ENCODE measurements at places on chromosomes 3 and 15.
A peak's percentile ranks its signal among the peaks of the same experiment; 100 is the strongest.

GRCh38 chr15:67085237-67085817, 19.9 kb downstream of the SMAD3 start:
- no peak for DNase-seq

DNA sequence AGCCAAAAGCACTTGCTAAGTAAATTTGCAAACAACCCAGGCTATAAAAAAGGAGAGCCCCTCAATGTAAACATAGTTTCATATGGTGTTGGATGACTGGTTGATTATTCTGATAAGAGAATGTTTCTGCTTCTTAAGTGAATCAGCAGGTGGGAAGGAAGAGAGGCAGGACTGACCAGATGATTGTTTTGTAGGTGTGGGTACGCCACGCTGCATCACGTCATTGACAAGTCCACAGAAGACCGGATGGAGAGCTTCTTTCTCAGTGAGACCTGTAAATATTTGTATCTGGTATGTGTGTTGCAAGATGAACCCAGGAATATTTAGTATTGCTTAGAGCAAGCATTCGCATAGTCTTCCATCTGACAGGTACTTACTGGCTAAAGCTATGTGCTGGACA, 23.4 kb downstream of the EDEM1 start:
- DNase-seq = no peak

DNA sequence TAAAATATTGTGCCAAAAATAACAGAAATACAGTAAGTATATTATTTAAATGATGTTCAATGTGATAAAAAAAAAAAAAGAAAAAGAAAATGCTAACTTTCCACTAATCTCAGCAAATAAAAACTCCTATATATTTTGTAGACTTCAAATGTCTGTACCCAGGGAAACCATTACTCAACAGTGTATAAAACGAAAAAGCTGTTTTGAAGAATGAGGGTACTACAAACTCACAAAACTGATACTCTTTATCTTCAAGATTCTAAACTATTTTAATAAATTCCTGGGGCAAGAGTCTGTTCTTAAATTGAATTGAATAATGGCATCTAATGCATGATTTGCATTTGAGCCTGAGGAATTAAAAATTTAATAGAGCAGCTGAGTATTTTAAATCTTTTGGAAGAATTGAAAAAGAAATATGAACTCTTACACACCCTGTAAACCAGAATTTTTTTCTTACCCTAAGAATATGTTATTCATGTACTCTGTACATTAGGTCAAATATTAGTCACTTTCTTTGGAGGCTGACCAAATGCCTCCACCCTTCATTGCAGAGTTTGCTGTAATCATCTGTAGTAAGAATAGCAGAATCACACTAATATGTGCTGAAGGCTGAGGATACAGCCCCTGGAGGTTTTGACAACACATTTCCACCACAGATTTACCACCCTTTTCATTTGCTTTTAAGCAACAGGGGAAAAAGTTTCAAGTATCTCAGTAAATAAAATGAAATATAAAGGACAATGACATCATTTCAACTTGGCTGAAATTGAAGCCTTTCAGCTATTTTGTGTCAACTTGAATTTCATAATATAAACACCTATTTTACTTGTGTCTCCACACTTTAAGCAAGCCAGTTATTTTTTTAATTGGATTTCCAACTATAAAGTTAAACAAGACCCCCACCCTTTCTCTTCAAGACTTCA, 79.7 kb downstream of the FBN1 start:
- peak; percentile 96 for DNase-seq

DNA sequence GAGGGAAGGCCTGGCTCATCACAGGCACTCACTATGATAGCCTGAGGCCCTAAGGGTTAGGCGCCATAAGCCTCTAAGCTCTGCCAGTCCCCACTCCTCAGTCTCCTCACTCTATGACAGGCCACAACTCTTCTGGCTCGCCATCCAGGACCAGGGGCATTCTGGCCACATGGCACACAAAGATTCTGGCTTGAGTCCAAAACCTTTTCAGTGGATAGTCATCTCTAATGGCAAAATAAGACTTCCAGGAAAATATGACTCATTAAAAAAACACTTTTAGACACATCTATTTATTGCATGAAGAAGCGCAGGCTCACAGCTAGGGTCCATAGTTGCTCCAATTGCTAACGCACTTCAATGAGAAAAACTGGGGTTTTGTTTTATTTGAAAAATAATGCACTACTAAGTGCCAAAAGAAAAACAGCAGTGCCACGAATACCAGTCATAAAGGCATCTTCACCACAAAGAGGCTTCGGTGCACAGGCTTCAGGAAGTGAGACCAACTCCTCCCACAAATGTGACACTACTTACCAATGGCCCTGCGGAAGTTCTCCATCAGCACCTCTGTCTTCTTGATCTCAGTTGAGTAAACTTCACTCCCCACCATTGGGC, 11.1 kb downstream of the RUVBL1 start:
- peak; percentile 84 for DNase-seq

DNA sequence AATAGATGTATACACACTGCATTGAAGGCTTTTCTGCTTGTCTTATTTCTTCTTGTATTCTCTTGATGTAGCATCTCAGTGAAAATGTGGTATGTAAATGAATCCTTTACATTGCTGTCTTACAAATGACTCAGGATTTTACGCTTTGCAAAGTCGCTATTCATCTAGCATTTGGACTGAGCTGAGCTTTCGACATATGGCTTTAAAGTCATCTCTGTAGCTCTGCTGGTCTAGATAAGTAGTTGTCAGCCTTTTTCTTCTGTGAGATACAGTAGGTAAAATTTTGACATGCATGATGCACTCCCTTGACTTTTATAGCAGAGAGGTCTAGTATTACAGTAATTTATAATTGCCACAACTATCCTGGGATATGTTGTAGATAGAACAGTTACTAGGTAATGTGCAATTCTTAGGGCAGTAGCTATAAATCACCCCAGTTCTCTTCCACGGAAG, 16.8 kb downstream of the MEF2A start:
- DNase-seq = no peak

DNA sequence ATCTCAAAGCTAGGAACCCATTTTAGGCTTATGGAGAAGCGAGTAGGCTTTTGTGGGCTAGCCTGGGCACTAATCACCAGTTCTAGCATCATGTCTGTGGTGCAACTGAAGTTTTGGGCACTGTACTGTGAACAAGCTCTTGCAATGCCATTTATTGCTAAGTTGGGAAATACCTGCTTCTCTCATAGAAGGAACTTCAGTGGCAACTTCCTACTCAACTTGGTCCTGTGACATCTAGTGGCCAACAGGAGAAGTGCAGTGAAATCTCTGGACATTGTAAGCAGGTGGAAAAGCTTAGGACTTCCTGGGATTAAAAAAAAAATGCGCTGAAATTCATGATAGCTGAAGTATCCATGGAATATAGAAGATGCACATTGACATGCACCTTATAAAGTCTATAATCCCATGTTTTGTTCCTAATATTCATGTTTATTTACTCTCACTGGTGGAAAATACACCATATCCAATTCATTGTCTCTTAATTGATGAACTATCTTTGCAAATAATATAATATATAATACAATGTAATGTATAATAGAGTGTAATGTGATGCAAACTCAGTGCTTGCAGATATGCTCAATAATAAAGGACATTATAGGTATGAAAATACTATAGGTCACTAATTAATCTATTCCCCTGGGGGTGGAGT, 6.5 kb upstream of the ALDH1A3 start:
- peak; percentile 89 for DNase-seq

- no peak for DNase-seq
Observed at GRCh38 chr3:140050396-140050795, 115.4 kb downstream of the CLSTN2 start.

GRCh38 chr3:19171794-19172193, 23.5 kb downstream of the KCNH8 start:
- DNase-seq = no peak

- no peak for DNase-seq
Observed at GRCh38 chr3:130537673-130538304, 20.8 kb downstream of the COL6A6 start.

DNA sequence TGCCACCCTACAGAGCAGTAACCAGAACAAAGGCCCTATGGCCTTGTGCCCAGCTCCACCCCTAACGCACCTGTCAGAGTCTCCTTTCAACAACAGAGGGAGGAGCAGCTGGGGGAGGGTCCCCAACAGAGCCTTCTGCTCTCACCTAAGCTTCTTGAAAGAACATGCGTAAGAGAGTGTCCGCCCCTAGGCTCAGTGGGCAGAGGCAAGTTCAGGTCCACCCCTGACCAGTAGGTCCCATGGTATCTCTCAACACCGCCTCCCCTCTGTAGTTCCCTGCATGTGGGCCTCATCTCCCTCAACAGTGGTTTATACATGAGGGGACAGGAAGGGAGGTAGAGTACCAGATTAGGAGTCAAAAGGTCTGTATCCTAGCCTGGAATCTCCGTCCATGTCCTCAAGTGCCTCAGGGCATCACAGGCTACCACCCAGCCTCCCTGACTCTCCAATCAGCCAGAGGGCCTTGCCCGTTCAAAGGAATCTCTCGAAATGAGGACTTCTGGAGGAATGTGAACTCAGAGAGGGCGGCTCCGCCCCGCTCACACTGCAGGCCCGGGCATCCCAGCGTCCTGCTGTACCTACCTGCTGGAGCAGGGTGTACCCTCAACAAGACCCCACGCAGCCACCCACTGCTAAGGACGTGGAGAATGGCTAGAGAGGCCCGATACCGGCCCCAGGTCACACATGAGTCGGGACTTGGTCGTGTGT, 680 bp downstream of the POC1A start:
- no peak for DNase-seq

GRCh38 chr15:33963831-33964664, 4.2 kb upstream of the CHRM5 start:
- peak; percentile 10 for DNase-seq

DNA sequence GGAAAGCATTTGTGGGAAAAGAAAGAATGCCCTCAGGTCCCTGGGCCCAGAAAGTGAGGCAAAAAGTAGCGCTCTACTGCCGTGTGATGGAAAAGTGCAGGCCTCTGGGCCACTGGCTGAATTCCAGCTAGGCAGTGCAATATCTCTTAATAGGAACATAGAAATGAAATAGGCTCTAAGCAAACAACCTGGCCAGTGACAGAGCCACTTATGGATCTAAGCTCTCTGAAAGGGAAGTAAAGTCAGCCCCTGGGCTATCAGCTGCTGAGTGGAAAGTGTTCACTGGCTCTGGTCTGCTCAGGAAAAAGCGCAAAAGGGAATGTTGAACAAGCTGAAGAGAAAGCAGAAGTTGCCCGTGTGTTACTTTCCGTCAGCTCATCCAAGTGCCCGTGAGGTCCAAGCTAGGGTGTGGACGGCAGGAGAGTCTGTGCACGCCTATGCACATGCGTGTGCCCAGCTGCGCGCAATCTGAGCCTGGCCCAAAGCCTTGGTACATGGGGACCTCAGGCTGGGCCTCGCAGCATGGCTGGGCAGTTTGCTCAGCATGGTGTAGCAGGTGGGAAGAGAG, 74.0 kb upstream of the RAD18 start:
- no peak for DNase-seq

DNA sequence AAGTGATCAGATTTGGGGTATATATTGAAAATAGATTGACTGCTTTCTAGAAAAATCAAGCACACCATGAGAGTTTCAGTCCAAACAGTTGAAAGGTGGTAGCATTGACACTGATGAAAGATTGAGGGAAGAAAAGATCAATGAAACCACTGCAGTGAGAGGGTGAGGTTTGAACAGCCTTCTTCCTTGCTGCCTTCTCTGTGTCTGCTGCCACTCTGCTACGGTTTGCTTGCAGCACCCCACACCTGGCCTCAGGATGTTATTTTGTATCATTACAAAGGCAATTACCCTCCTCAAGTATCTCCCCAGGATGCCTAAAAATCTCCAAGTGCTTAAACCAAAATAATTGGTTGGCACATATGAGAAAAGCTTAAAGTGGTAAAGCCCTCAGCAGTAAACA, 683.6 kb upstream of the ARPP21 start:
- DNase-seq = no peak

DNA sequence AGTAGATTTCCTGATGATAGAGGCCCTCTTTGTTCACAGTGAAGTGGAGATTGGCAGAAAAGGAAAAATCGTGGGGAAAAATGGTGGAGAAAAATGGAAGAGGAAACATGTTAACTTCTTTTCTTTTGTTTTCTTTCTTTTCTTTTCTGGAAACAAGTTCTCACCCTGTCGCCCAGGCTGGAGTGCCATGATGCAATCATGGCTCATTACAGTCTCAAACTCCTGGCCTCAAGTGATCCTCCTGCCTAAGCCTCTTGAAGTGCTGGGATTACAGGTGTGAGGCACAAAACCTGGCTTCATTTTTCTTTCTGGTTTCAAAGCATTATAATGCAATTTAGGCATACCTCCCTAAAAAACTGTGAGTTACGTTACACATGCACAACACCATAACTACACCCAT, 464.2 kb downstream of the MECOM start:
- no peak for DNase-seq

GRCh38 chr3:16668776-16669545, 63.7 kb upstream of the DAZL start:
- peak; percentile 13 for DNase-seq

DNA sequence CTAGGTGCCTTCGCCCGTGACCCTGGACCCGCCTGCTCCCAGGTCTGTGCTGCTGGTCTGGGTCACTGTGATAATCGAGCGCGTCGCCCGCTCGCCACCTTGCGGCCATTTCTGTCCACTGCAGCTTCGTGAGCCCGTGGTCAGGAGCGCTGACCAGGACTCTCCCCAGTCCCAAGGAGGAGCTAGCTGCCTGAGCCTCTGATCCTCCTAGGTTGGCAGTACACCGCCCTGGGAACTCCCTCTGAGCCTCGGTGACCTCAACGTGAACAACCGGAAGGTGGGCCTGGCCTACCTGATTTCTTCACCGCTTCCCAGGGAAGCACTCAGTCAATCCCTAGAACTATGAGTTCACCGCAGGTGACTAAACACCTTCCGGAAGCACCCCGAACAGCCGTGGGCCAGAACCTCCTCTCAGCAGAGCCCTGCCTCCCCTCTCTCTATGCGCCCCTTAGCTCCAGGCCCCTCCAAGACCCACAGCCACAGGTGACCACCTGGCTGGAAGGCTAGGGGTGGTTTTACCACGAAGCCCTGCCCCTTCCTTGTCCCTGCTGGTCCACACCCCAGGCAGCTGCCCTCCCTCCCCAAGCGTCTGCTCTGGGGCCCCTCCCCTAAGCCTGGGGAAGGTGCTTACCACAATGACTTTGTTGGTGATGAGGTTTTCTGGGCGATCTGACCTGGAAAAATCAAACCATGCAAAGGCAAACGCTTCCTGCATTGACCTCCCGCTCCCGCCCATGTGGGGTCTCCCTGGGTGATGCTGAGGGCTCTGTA, 9.7 kb downstream of the PLA2G4D start:
- peak; percentile 21 for DNase-seq
